ENCODE measurements at places on chromosomes 13 and 19.

- DNase-seq = no peak
- no peak overlapping the region for H3K27ac ChIP-seq
- 0 out of 2 replicates have a peak, but pooled peaks cover 4% of the 10 kb centered on the region for H3K4me1 ChIP-seq
Measured at GRCh38 chr19:13302526-13303270, 152.5 kb downstream of the IER2 start.

DNA sequence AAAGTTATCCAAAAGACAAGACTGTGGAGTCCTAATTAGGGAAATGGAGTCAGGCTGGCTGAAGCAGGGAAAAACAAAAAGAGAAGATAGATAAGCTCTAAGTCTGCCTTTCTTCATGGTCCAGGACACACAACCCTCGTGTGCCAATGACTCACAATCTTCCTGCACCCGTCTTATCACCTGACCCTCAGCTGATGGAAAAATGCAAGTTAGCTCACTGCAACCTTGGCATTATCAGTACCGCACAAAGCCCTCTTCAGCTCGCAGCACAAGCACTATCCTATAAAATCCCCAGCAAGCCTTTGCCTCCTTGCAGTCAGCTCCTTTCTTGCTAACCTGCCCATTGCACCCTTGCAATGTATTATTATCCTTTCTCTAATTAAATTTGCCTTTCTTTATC, 4.3 kb downstream of the OR7A5 start:
- no peaks in the 10 kb centered on the region for H3K4me1 ChIP-seq
- H3K27me3 ChIP-seq = peaks cover 3% of the 10 kb centered on the region
- no peak for DNase-seq
- no peak overlapping the region for H3K4me3 ChIP-seq
- no peaks in the 10 kb centered on the region for H3K36me3 ChIP-seq

GRCh38 chr13:26682606-26683005, 78.0 kb downstream of the GPR12 start:
- peaks cover 3% of the 10 kb centered on the region for H3K27me3 ChIP-seq
- peaks cover 34% of the 10 kb centered on the region for H3K36me3 ChIP-seq
- H3K4me3 ChIP-seq = no peak overlapping the region
- H3K4me1 ChIP-seq = peaks cover 20% of the 10 kb centered on the region
- H3K27ac ChIP-seq = no peak overlapping the region
- DNase-seq = no peak

GRCh38 chr13:111328574-111329410, 8.3 kb downstream of the TEX29 start:
- DNase-seq = no peak
- H3K27ac ChIP-seq = no peak overlapping the region
- H3K4me1 ChIP-seq = no peaks in the 10 kb centered on the region
- H3K36me3 ChIP-seq = no peaks in the 10 kb centered on the region
- no peak overlapping the region for H3K4me3 ChIP-seq
- H3K27me3 ChIP-seq = peaks cover 26% of the 10 kb centered on the region

Data from HFFc6 (cell line).